ENCODE measurements at places on chromosomes 3 and 15. TPM values are rescaled to one million over a fixed set of nuclear protein-coding genes. Genes with fewer than 3 reads are reported as not detected.

PLA2G4B gene
- 17.9 TPM for total RNA-seq

WDR93 gene
- total RNA-seq: not detected

NEIL1 gene
- total RNA-seq: 11.8 TPM

- DNase-seq: no peak
These were observed 550.5 kb upstream of the AGTR1 start for GRCh38 chr3:148146947-148147826.

GRCh38 chr15:31314380-31314779 lies 12.3 kb upstream of the KLF13 start:
- DNase-seq: no peak

DNA sequence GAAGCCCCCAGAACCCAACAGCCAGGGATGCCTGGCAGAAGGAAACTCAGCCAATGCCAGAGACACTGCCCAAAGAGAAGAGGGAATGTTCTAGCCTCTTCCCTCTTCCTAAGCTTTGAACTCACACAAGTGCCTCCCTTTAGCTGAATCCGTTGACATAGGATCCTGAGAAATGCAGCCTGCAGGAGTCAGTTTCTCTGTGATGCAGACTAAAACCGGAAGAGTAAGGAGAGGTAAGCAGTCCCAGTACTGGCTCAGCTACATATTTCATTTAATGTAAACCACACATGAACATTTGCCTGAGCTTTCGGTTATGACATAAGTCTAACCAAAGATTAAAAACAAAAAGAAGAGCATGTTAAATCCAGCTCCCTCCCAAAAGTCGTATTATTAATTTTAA lies 768.7 kb downstream of the TBL1XR1 start:
- DNase-seq: no peak

DNA sequence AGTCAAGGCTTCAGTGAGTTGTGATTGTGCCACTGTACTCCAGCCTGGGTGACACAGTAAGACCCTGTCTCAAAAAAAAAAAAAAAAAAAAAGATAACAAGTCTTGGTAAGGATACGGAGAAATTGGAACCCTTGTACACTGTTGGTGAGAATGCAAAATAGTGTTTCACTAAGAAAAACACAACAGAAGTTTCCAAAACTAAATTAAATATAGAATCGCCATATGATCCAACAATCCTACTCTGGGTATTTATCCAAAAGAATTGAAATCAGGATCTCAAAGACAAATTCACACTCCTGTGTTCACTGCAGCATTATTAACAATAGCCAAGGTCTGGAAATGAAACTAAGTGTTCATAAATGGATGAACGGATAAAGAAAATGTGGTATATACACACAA lies 149.4 kb downstream of the ERC2 start:
- DNase-seq: no peak

DNA sequence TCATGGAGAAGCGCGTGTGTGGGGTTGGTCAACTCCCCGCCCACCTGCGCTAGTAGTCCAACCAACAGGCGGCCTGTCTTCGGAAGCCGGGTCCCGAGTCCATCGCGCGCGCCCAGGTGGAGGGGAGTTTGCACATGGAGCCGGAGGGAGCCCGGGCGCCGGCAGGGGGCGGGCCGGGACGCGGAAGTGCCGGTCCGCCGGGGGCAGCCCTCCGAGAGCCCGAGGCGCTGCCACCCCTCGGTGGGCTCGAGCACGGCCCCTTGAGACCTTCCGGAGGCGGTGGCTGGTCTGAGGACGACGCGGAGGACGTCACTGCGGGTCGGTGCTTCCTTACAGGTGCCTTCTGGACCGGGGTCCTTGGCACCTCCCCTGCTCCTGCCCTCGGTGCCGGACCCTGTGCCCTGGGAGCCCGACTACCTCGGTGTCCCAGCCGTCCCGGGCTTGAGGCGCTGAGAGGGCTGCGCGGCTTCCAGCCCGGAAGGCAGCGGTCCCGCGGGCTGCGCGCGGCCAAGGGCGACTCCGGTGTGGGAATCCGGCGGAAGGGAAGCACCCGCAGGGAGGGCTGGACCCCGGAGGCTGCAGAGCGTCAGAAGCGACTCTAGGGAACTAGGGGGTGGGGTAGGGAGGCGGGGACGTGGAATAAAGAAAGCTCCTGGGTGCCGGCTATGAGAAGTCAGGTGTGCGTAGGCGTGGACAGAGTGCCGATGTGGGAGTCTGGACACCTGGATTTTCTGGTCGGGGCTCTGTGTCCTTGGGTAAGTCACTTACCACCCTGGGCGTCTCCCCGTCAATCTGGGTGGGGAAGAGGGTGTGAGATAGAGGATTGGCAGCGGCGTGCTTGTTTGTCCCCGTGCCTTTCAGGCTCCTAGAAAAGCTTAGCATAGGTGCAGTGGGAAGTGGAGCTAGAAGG lies 212.3 kb downstream of the FGF12 start:
- DNase-seq: peak; percentile 76

DNA sequence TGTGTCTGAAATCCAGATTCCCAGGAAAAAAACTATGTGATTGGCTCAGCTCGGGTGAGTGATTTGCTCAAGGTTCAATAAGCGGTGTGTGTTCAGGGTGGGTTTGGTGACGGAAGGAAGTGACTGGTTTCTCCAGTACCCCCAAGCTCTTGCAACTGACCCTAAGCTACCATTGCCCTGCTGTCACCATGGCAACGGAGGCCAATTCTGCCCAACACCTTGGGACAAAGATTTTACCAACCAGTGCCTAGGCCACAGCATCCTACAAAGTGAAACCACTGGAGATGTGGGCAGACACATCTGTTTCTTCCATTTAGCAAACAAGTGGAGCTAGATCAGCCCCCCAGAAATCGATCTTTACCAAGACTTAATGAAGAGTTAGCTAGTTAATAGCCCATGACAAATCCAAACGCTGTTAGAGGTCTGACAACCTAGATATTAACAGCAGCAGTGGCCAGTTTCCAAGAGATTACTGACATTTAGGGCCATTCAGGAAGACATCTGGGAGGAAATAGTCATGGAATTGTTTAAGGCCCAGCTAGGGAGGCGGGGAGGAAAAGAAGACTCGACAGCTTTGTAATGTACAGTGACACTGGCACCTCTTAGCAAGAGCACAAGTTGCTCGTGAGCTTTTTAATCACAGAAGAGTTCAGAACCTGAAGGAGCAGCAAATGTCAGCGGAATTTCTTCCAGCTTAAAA lies 195.9 kb downstream of the SLCO3A1 start:
- DNase-seq: no peak

All from glutamatergic neuron (in vitro differentiated cells).